CD4-positive, alpha-beta T cell treated with Interleukin-2 at 100 ng/mL for 4 hours (primary cell): ENCODE measurements at places on chromosomes 1 and 21.
A peak's percentile ranks its signal among the peaks of the same experiment; 100 is the strongest.

DNA sequence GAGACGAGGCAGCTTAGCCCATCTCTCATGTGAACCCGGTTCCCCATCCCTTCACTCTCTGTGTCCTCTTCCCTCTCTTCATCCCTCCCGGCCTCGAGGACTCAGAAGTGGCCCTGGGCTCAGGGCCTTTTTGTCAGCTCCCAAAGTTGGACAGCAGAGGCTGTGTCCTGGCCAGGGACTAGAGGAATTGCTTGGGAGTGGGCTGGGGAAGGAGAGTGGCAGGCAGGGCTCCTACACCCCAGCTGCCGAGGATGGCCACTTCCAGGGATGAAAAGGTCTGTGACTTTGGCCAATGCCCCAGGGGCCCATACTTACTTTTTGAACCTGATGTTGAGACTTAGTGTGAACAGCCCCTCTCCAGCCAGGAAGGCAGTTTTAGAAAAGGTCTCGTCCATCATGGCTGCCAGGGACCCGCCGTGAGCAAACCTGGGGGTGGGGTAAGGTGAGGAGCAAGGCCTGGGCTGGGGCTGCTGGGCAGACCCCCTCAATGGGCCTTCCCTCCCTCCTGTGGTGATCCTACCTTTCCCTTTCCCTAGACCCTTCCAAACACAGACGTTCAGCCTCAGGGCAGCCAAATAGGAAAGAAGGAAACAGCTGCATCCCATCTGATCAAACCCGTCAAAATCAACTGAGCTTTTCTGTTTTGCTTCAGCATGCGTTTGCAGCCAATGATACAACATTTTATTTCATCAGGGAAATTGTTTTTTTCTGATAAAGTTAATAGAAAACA is 5.5 kb downstream of the THEM5 start:
- no peak for DNase-seq

- DNase-seq, result no peak
Observed at GRCh38 chr1:226366290-226366689, 41.6 kb downstream of the PARP1 start.

- DNase-seq, result no peak
Observed at GRCh38 chr1:114336360-114336759, 174.6 kb downstream of the TRIM33 start.

GRCh38 chr1:165650981-165651625 is 20.1 kb downstream of the MGST3 start:
- no peak for DNase-seq

DNA sequence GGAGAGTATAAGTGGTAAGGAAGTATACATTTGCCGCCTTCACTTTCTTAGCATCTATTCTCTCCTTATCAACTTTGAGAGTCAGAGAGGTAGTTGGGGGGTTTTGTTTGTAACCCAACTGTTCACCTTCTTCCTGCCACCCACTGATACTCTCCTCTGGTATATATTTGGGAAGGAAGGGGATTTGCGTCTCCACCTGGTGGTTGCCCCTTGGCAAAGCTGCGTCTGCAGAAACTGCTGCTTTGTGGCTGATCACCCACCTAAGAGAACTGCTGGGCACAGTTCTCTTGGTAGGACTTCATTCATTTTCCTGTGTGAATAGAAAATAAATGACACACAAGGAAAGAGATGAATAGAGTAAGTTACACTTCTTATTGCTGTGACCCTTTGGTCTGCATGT is 87.0 kb downstream of the SYT14 start:
- DNase-seq, result no peak

DNA sequence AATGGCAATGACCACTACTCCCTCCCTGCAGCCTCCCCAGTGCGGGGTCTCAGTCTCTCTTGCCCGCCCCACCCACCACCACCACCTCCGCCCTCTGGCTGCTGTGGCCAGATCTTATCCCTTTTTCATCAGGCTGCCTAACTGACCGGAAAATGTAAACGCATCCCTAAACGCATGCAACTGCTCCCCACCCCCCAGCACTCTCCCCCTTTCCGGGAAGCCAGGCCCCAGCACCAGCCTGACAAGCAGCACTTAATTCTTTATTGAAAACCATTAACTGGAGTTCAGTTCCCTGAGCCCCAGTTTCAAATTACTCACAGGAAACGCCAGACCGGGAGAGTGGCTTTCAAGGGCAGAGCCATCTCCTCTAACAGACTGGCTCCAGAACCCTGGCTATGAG is 147.7 kb downstream of the DMRTA2 start:
- DNase-seq, result no peak

DNA sequence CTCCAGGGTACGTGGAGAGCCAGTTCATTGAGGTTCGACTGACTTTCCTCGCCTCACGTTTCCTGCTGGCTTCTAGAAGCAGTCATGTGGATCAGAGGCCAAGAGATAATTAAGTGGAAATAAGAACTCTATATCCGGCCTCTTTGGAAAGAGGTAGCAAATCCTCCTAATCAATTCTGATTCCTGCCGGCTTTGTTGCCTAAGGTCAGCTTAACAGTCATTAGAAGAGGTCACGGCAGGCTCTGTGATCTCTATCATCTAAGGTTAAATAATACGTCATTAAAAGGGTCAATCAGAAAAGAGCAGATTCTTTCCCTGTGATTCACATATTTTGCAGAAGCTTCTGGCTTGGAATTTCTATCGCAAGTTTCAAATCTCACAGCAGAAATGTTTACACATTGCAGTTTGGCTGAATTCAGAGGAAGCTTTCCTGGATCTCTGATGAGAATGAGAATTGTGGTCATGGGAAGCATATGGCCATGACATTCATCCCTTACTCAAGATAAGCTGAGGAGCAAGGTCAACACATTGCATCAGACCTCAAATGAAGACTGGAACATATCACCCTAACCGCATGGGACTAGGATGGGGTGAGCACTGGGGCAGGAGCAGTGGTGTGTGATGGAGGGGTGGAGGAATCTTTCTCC is 189.4 kb downstream of the PBX1 start:
- DNase-seq, result no peak

DNA sequence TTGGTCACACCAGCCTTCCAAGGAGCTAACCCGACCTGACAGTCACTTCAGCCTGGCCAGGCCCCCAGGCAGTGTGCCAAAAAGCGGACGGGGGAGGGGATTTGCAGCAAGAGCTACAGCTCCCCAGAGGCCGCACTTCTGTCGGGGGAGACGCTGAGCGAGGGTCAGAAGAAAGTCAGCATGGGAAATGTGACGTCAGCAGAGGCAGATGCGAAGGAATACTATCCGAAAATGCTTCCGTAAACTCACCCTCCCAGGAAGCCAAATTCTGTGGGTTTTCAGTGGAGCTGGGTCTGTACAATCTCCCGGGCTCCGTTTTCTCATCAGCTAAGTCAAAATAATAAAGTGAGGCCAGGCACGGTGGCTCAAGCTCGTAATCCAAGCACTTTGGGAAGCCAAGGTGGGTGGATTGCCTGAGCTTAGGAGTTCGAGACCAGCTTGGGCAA is 28.5 kb upstream of the ECE1 start:
- DNase-seq, result no peak

DNA sequence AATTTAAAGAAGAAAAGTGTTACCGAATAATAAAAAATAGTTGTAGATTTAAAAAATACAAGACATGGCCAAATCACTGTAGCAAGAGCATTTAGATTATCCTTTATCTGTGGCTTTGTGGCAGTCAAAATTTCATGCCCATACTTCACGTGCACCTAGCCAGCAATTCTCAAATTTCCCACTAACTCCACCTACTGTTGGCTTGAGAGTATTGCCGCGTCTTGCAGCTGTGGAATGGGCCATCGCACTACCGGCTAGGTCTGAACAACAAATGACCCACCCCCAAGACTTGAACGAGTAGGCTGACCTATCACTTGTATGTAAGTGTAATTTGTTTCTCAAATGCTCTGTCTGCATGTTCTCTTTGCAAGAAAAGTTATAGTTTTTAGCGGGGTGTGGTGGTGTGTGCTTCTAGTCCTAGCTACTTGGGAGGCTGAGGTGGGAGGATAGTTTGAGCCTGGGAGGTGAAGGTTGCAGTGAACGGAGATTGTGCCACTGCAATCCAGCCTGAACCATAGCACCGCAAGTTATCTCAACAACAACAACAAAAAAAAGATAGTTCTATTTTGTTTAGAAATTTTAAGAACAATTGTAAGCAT is 4.1 kb downstream of the KRTAP13-4 start:
- DNase-seq, result no peak

- no peak for DNase-seq
Observed at GRCh38 chr1:198986442-198986841, 347.6 kb downstream of the PTPRC start.

DNA sequence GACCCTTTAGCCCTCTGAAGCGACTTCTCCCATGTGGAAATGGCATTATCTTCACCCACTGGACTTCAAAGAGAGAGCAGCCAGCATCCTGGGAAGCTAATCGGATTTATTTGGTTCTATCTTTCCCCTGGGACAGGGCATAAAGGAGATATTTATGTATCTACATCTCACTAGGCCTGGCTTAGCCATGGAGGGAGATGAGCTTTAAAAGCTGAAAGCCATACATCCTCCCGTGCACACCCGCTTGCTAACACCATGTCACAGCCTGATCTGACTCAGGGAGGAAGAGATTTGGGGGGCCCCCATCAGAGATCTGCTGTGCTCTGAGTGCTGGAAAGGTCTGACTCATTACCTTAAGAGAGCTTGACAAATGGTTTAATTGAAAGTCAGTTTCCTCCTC is 155.9 kb downstream of the PLXNA2 start:
- no peak for DNase-seq

- no peak for DNase-seq
Observed at GRCh38 chr1:193415256-193415655, 228.8 kb upstream of the B3GALT2 start.

DNA sequence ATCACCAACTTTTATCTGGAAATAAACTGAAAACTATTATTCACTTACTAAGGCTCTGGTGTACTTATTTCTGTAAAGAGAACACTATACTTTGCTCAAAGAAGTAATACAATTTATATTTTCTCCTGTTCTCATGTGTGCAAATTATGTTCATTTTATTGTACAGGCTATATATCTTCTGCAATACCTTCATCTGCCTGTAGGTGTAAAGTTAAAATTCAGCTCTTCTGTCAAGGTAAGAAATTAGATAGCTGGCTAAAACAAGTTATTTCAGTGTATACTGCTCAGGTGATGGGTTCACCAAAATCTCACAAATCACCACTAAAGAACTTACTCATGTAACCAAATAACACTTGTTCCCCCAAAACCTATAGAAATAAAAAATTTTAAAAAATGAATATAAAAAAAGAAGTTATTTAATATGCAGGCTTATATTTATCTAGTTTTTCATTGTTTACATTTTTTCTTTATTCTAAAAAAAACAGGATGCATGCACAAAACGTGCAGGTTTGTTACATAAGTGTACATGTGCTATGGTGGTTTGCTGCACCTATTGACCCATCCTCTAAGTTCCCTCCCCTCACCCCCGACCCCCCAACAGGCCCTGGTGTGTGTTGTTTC is 81.5 kb downstream of the PTGER3 start:
- no peak for DNase-seq

GRCh38 chr1:157084720-157085119 is 14.9 kb downstream of the ETV3L start:
- DNase-seq, result no peak

- DNase-seq, result no peak
Observed at GRCh38 chr1:207871117-207871649, 39.7 kb downstream of the CD34 start.

GRCh38 chr1:35809114-35810095 is 1.6 kb downstream of the AGO4 start:
- DNase-seq, result no peak

- DNase-seq, result peak; percentile 56
Observed at GRCh38 chr1:183543619-183544204, 46.5 kb downstream of the NCF2 start.

DNA sequence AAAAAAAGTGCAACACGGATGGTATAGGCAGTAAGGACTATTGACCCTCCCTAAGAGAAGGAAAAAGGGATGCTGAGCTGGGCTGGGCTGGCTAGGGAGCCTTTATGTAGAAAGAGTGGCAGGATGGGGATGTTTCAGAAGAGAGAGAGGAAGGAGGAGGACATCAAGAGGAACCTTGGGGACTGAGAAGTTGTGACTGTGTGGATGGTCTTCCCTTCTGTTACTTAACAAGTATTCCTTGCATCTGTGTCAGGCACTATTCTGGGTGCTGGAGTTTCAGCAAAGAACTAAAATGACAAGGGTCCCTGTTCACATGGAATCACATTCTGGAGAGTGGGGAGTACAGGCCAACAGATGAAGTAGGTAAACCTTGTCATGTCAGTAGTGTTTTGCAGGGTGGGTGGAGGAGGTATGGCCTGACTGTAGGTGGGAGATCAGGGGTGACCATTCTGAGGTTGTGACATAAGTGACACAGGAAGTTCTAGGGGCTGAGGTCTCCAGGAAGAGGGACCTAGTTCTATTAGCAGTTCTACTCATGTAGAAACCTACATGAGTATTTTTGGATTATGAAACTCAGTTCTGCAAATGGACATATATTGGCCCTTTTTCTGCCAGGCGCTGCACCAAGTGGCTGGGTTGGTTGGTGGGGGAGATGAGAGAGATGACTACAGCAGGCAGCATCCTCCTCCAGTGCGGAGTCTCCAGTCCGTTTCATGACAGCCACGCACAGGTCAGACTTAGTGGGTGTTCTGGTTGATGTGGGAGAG is 53.8 kb downstream of the PRDM2 start:
- DNase-seq, result no peak

GRCh38 chr1:230228236-230228897 is 161.3 kb downstream of the GALNT2 start:
- DNase-seq, result no peak

GRCh38 chr1:9670085-9670484 is 18.6 kb downstream of the PIK3CD start:
- DNase-seq, result no peak

GRCh38 chr1:14617791-14618190 is 19.3 kb downstream of the KAZN start:
- DNase-seq, result no peak

DNA sequence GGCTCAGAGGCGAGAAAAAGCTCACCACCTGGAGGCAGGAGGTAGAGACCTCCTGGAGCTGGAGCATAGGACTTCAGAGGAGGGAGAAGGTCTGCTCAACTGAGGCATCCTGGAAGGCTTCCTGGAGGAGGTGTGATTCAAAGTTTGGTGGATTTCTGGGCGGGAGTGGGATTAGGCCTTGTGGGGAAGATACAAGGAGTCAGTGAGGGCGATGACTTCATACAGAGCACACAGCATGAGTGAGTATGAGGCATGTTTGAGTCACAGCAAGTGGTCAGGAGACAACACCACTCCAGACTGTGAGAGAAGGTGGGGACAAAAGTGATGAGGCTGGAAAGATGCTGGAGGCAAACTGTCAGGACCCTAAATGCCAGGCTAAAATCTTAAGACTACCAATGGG is 77.6 kb downstream of the MATN1 start:
- DNase-seq, result no peak

GRCh38 chr1:65119951-65120350 is 28.1 kb upstream of the AK4 start:
- no peak for DNase-seq

DNA sequence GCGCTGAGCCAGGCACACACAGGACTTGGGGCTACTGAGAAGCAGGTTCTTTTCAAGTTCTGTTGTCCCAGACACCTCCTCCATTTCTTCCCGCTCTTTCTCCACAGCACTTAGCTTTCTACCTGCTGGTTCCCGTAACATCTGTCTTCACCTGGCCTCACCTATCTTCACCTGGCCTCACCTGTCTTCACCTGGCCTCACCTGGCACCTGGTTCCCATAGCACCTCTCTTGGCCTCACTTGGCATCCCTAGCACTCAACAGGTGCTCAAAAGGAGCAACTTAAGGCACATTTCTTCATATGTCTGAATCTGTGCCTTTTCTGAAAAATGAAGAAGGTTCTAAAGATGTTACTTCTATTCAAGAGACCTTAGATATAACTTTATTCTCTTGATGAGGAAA is 10.4 kb downstream of the KCNK1 start:
- no peak for DNase-seq

- DNase-seq, result no peak
Observed at GRCh38 chr1:221201773-221202172, 322.5 kb downstream of the HLX start.
